Aorta (tissue), 5 donors: ENCODE measurements at places on chromosomes 12 and 14. TPM values are rescaled to one million over a fixed set of nuclear protein-coding genes. Genes with fewer than 3 reads are reported as not detected.
A peak's percentile ranks its signal among the peaks of the same experiment; 100 is the strongest.

MLEC gene
- total RNA-seq = 67.4 TPM

NPFF gene
- not detected for total RNA-seq

OR6C6 gene
- total RNA-seq = not detected

ESPL1 gene
- total RNA-seq = 0.49 TPM

PDZRN4 gene
- total RNA-seq = 11.2 TPM

SLC5A8 gene
- not detected for total RNA-seq

ALX1 gene
- not detected for total RNA-seq

DNA sequence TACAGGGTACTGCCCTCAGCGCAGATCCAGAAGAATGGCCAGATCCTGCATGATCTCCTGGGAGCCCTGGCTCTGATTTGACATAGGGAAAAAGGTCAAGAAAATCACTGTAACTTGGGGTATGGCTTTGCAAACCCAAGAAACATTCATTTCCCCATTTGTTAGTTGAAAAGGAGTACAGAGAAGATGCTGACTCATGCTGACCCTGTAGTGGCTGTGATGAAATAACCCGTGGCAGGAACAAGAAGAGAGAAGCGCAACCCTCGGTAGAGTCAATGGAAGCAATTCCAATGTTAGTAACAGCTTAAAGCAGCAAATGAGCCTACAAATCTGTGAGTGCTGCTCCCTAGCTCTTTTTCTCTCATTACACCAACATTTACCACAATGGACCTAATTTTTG lies 281.6 kb upstream of the NPAS3 start:
- DNase-seq = peak; percentile 65
- no peaks in the 10 kb centered on the region for H3K27me3 ChIP-seq
- H3K36me3 ChIP-seq = peaks cover 2% of the 10 kb centered on the region
- H3K4me1 ChIP-seq = peaks cover 5% of the 10 kb centered on the region
- H3K4me3 ChIP-seq = no peak overlapping the region
- H3K27ac ChIP-seq = no peak overlapping the region

DNA sequence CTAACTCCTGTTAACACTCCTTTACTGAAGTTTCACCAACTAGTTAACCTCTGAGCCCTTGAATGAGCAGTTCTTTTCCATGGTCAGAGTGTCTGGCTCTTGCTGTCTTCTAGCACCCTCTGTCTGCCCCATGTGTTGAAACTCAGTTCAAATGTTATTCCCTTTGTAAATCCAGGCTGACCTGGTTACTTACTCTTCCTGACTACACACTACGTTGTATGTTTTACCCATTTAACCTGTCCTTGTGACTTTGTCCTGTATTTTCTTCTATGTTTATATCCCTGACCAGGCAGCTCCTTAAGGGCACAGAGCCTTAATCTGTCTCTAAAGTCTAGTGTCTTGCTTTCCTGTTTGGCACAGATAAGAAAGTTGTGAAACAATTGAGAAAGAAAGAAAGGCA lies 389.0 kb upstream of the RPL10L start:
- no peak overlapping the region for H3K4me3 ChIP-seq
- no peaks in the 10 kb centered on the region for H3K27me3 ChIP-seq
- no peaks in the 10 kb centered on the region for H3K4me1 ChIP-seq

DNA sequence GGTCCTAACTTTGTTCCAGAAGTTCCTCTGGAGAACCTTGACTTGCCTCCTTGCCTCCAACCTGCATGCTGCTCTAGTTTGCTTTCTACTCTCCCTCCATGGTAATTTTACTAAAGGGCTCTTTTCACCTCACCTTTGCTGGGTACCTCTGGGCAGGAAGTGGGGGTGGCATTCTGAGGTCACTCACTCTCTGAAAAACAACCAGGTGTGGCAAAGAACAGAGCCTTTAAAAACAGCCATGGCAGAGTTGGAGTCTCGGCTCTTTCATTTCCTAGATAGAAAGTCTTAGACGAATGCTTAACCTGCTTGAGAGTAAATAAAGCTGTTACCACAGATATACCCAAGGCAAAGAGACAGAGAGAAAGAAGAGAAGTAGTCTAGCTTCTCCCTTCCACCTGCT lies 827.9 kb downstream of the BCL11B start:
- no peaks in the 10 kb centered on the region for H3K27me3 ChIP-seq
- H3K36me3 ChIP-seq = no peaks in the 10 kb centered on the region
- H3K4me1 ChIP-seq = no peaks in the 10 kb centered on the region
- no peak overlapping the region for H3K4me3 ChIP-seq
- DNase-seq = no peak

DNA sequence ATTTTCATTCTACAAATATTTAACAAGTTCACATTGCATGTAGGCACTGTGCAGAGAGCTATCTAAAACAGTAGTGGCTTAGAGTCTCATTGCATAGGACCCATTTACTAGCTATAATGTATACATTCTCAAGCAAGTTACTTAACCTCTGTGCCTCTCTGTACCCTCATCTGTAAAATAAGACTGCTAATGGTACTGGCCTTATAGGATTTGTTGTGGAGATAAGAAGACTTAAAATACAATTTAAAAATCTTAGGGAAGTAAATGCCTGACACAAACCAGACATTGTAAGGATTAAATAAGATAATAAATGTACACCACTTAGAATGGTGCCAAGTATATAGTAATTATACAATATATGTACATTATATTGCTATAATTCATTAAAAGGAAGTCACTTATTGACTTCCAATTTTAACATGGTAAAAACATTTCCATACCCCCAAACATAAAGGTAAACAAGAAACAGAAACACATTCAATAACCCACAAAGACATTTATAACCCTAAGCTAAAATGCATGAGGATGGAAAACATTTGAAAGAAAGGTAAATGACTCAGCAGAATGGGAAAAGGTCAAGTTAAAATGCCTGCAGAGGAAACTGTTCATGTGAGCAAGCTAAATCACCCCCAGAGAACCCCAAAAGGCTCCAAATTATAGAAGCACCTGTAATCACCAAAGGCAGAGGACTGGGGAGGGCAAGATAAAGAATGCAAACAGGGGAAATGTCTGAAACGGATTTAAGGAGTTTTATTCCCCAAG lies 30.8 kb downstream of the RPS6KA5 start:
- H3K27ac ChIP-seq = no peak overlapping the region
- H3K36me3 ChIP-seq = no peaks in the 10 kb centered on the region
- no peaks in the 10 kb centered on the region for H3K27me3 ChIP-seq
- DNase-seq = no peak
- H3K4me1 ChIP-seq = no peaks in the 10 kb centered on the region
- no peak overlapping the region for H3K4me3 ChIP-seq

DNA sequence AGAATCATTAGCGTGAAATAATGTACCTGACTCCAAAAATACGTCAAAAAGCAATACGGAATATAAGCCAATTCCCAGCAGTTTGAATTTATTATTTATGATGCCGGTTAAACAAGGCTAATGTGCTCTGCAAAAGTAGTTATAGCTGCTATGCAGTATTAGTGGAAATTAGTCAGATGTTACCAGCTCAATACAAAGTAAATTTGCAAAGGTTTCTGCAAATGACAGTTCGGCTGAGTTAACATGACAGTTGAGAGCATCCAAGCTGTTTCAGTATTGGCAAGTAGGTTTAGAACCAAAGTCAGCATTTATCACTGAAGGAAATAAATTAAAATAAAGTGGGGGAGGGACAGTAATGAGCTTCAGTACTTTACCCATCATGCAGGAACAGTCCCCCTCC lies 1665.8 kb upstream of the FLRT2 start:
- H3K4me3 ChIP-seq = no peak overlapping the region
- H3K27me3 ChIP-seq = no peaks in the 10 kb centered on the region
- H3K36me3 ChIP-seq = no peaks in the 10 kb centered on the region
- H3K4me1 ChIP-seq = no peaks in the 10 kb centered on the region

DNA sequence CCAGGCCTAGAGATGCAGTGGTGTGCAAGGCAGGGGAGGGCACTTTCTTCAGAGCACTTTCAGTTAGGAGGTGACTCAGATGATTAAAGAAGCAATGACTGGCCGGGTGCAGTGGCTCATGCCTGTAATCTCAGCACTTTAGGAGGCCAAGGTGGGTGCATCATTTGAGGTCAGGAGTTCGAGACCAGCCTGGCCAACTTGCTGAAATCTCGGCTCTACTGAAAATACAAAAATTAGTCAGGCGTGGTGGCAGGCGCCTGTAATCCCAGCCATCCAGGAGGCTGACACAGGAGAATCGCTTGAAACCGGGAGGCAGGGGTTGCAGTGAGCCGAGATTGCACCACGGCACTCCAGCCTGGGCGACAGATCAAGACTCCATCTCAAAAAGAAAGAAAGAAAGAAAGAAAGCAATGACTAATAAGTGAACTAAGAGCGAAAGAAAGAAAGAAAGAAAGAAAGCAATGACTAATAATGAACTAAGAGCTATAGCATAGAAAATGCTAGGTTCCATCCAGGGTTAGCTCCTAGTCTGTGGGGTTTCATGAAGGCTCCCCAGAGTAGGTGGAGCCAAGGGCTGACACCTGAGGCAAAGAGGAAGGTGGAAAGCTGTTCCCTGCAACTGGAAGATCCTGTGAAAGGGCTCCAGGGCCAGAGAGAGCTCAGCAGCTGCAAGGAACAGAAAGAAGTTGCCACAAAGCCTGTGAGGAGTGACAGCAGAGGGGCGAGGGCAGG lies 334.5 kb downstream of the CACNA1C start:
- no peak overlapping the region for H3K4me3 ChIP-seq
- no peaks in the 10 kb centered on the region for H3K36me3 ChIP-seq
- H3K4me1 ChIP-seq = peaks cover 3% of the 10 kb centered on the region
- DNase-seq = no peak

DNA sequence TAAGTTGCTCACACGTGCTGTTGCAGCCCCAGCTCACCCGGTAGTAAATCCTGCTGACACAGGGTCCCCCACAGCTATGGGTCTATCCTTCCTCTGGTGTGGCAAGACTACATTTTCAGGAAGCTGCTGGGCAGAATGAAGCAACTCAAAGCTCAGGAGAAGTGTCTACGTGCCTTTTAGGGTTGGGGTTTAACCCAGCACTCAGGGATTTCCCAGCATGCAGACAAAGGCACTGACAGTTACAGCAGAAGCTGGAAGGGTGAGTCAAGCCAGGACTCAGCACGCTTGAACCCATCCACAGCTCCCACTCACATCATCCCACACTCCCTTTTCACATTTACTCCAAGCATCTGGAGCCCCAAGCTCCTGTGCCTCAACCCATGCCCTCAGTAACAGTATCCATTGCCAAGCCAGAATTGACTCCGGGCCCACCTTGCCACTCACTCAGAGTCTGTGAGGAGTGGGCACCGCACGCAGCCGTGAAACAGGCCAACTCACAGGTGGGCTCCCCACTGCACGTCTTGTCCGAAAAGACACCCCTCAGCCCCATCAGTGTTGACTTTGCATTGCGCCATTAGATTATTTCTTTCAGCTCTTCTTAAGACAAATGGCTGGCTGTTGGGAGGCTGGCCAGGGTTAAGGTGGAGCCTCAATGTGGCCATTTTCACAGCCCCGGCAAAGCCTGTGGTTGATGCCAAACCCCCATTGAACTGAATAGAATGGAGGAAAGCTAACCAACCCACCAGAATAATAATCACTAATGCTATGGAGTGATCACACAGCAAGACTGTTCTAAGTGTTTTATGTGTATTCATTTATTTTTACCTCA lies 59.6 kb downstream of the ZFP36L1 start:
- no peaks in the 10 kb centered on the region for H3K4me1 ChIP-seq
- no peaks in the 10 kb centered on the region for H3K36me3 ChIP-seq
- no peak overlapping the region for H3K27ac ChIP-seq
- peak; percentile 75 for DNase-seq
- no peaks in the 10 kb centered on the region for H3K27me3 ChIP-seq

DNA sequence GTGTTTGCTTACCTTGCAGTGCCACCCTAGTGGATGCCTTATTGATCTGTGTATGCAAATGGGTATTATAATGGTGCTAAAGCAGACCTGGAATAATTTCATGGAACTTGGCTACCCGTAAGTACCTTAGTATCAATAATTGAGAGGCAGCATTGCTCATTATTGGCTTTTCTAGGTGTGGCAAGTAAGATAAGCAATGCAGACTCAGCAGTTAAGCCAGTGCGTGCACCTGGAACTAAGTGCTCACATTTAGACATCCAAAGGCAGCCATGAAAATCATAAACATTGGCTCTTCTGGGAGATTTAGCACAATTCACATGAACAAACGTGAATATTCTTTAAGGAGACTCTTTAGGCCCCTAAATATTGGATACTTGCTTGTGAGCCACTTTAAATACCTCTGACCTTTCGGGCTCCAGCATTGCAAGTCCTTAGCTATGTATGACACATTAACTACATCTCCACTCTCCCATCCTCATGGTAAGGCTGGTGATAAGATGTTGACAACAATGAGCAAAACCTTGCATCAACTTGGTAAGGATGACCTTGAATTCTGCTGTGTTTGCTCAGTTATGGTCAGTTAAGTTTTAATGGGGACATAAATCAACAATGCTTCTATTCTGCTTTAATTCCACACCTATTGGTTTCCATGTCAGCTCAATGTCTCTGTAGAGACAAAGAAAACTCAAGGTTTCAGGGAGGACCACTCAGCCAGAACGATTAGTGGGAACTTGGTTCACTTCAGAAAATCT lies 112.0 kb downstream of the SLC5A8 start:
- no peak overlapping the region for H3K27ac ChIP-seq
- H3K4me1 ChIP-seq = peaks cover 3% of the 10 kb centered on the region
- no peaks in the 10 kb centered on the region for H3K27me3 ChIP-seq
- no peak for DNase-seq
- H3K4me3 ChIP-seq = no peak overlapping the region
- H3K36me3 ChIP-seq = no peaks in the 10 kb centered on the region

- H3K27ac ChIP-seq = no peak overlapping the region
- no peaks in the 10 kb centered on the region for H3K27me3 ChIP-seq
- H3K4me3 ChIP-seq = no peak overlapping the region
- H3K36me3 ChIP-seq = no peaks in the 10 kb centered on the region
These were observed 101.4 kb upstream of the BBS10 start for GRCh38 chr12:76449583-76449982.

GRCh38 chr12:27162229-27162537 lies 79.8 kb upstream of the C12orf71 start:
- H3K27me3 ChIP-seq = no peaks in the 10 kb centered on the region
- no peaks in the 10 kb centered on the region for H3K36me3 ChIP-seq
- no peaks in the 10 kb centered on the region for H3K4me1 ChIP-seq
- no peak for DNase-seq
- no peak overlapping the region for H3K27ac ChIP-seq
- H3K4me3 ChIP-seq = no peak overlapping the region

GRCh38 chr14:31590206-31590605 lies 29.0 kb downstream of the NUBPL start:
- no peak overlapping the region for H3K27ac ChIP-seq
- no peak for DNase-seq
- H3K27me3 ChIP-seq = no peaks in the 10 kb centered on the region
- no peaks in the 10 kb centered on the region for H3K36me3 ChIP-seq

- no peak overlapping the region for H3K27ac ChIP-seq
- H3K27me3 ChIP-seq = no peaks in the 10 kb centered on the region
- H3K4me3 ChIP-seq = no peak overlapping the region
- H3K4me1 ChIP-seq = no peaks in the 10 kb centered on the region
These were observed 703.7 kb upstream of the MGAT4C start for GRCh38 chr12:86959766-86960458.

DNA sequence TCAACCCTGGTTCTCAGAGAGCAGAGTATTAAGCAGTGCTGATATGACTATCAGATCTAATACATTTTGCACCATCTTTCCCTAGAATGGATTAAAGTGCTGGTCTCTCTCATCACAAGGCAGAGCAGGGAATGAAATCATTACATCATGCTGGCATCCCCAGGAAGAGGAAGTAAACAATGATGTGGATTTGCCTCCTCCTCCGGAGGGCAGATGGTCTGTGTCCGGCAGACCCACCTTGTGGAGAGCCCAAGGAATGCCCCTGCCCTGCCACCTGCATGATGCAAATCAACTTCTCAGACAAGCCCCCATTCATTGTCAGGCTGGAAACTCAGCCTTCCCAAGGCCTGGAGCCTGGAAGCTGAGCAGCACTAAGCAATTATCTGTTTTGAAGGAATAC lies 1149.1 kb downstream of the VRK1 start:
- no peak for DNase-seq
- H3K27me3 ChIP-seq = no peaks in the 10 kb centered on the region
